ENCODE measurements at places on chromosomes 7 and 10.

GRCh38 chr7:73907554-73908122 lies 46.7 kb downstream of the TMEM270 start:
- DNase-seq = no peak

DNA sequence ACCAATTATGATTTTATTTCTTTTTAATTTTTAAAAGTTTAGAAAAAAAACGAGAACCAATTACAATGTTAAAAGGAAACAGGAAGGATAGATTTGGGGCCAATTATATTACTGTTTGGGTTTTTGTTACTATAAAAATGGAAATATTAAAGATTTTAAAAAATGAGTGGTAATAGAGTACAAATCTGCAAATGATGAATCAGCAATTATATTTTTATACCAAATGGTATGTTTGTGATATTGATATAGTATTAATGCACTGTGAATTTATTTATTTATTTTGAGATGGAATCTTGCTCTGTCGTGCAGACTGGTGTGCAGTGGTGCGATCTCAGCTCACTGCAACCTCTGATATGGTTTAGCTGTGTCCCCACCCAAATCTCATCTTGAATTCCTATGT lies 11.5 kb upstream of the GARIN1A start:
- no peak for DNase-seq

- no peak for DNase-seq
These were observed 51.0 kb downstream of the PTTG1IP2 start for GRCh38 chr7:90520484-90520883.

DNA sequence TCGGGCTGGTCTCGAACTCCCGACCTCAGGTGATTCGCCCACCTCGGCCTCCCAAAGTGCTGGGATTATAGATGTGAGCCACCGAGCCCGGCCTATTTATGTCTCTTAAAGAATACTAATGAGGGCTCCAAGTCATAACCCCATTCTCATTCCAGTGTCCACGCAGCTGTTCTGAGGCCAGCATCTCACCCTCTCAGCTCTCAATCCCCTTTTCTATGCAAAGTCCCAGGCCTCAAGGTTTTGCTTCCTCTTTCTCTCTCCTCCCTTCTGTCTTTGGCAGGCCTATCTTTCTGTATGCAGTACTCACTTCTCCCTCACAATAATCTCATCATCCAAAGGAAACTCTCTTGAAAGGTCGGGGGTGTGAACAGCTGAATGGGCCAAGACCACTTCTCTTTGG lies 28.0 kb upstream of the VSIR start:
- DNase-seq = no peak

- DNase-seq = no peak
These were observed 173.6 kb upstream of the AKR1E2 start for GRCh38 chr10:4652111-4653010.

- DNase-seq = no peak
These were observed 137.5 kb upstream of the LAMB4 start for GRCh38 chr7:108267615-108268014.

DNA sequence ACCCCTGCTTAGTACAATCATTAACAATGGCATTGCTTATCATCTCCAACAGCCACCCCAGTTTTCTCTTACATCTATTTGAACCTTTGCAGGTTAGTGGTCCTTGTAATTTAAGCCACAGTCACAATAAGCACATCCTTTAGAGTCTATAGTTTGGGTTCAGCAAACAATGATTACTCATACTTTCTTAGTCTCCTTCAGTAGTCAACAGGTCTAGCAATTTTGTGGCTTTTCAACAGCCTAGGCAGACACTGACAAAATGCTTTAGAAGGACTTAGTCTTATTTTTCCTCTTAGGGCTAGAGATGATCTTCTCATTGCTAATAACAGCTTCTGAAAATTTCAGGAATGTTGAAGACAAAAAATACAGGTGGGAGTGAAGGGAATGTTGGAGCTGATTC lies 32.3 kb upstream of the FAM204A start:
- DNase-seq = no peak

DNA sequence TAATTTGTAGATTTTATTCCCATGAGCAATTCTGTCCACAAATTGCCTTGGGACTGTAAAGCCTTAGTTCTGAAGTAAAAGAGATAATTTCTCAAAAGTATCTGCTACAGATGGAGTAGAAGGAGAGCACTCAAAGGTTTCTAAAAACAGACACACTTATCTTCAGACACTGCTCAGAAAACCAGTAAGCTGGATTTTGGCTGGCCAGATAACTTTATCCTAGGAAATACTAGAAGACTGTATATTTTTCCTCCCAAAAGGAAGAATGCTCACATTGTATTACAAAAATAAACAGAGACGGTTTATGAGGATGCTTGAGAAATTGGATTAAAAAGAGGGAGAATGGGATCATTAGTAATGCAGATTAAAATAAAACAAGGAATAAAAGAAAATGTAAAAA lies 178.0 kb upstream of the IGFBP3 start:
- no peak for DNase-seq

GRCh38 chr7:85221796-85222195 lies 34.9 kb upstream of the SEMA3D start:
- DNase-seq = no peak

- no peak for DNase-seq
These were observed 34.0 kb upstream of the ELN start for GRCh38 chr7:73994023-73994422.

Data from AG04450 (cell line).